ENCODE measurements at places on chromosomes 7 and 10.

- no peak for DNase-seq
Measured at GRCh38 chr7:24970676-24971075, 9.3 kb downstream of the OSBPL3 start.

- no peak for DNase-seq
Measured at GRCh38 chr7:44056681-44057080, 8.7 kb downstream of the PGAM2 start.

GRCh38 chr10:70523057-70523456 lies 44.5 kb downstream of the PALD1 start:
- no peak for DNase-seq

GRCh38 chr10:101615525-101616116 lies 27.5 kb downstream of the DPCD start:
- no peak for DNase-seq

DNA sequence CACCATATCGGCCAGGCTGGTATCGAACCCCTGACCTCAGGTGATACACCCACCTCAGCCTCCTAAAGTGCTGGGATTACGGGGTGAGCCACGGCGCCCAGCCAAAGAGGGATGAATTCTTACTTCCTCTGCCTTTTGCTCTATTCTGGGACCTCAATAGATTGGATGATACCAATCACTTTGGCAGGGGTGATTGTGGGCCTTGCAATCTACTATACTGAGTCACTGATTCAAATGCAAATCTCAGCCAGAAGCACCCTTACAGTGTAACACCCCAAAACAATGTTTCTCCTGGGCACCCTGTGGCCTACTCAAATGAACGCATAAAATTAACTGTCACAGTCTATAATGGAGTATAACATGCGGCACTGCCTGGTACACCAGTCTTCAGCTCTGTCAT lies 596.7 kb upstream of the LRRTM3 start:
- DNase-seq, result no peak

GRCh38 chr7:92699560-92699959 lies 109.4 kb upstream of the FAM133B start:
- DNase-seq, result no peak

All from hematopoietic multipotent progenitor cell treated with erythropoietin and hydrocortisone succinate and interleukin-3 and kit ligand, for 17 days (in vitro differentiated cells).